ENCODE measurements at places on chromosomes 12 and 14.

GRCh38 chr12:113039911-113040445, 16.6 kb upstream of the DTX1 start:
- no peak for DNase-seq

DNA sequence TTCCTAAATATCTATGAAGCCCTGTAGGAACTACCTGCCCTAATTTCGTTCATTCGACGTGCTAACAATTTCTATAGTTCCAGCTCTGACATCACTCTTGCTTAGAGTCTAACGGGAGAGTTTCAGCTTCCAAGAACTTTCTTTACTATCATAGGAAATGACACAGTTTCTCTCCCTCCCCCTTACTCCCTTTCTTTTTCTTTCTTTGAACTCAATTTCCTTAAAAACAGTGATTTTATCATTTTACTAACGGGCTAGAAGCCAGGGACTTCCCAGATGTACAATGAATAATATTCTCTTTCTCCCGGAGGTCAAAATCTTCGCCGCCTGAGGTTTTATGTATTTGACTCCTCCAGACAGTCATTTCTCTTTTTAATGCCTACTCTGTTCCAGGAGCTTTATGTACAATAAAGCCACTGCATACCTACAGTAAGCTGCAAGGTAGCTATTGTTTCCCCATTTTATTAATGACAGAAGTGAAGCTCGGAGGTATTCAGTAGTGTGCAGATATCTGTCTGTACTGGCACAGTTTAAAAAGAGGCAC, 15.7 kb downstream of the SMCO2 start:
- DNase-seq: no peak

GRCh38 chr14:95041477-95042020, 115.8 kb downstream of the DICER1 start:
- DNase-seq: no peak

DNA sequence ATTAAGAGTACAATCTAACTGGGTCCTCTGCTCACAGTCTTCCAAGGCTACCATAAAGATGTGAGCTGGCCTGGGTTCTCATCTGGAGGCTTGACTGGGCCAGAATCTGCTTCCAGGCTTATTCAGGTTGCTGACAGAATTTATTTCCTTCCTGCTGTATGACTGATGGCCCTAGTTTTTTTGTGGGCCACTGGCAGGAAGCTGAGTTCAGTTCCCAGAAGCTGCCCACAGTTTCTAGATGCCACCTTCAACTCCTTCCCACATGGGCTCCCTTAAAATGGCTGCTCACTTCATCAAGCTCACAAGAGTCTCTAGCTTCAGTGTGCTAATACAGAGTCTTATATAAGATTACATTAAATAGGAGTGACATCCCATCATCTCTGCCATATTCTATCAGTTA, 121.7 kb upstream of the CAND1 start:
- no peak for DNase-seq

- DNase-seq: no peak
These were observed 41.1 kb downstream of the AREL1 start for GRCh38 chr14:74671789-74672188.

DNA sequence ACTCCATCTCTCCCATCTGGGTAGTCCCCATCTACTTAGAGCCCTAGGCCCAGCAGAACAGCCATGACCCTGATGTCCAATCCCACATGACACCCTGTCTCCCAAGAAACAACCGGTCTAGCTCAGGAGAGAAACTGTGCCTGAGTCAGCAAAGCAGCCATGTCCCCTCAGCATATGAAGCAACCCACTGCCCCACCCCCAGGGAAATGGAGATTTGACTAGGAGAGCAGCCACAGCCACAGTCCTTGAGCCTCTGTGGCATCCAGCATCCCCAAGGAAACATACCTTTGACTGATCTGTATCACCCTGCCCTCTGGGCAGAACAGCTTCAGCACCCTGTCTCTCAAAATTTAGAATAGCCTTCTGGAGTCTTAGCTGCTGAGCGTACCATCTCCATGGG, 641.9 kb upstream of the FBXO33 start:
- DNase-seq: no peak

DNA sequence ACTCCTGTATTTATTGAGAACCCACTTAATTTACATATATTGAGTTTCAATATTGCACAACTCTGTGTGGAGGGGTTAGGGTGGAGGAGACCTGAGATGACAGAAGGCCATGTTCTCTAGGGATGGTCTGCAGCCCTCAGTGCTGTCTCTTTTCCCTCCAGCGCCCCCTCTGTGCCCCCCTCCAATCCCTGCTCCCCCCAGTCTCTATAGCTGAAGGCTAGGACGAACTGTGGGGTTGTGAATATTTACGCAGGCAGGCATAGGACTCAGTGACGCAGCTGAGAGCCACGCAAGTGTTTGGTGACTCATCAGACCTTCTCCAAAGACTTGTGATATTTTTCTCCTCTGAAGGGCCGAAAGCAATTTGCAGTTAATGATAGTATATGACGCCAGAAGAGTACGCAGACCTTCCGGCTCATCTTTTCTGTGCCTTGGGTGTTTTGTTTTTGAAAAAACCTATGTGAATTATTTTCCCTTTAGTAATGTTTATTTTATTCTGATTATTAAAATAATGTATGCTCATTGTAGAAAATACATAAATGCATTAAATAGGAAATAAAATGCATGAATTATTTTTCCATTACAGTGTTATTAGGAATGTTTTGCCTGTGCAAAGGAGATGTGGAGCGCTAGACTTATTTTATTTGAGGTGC, 85.3 kb downstream of the SLC25A47 start:
- no peak for DNase-seq

DNA sequence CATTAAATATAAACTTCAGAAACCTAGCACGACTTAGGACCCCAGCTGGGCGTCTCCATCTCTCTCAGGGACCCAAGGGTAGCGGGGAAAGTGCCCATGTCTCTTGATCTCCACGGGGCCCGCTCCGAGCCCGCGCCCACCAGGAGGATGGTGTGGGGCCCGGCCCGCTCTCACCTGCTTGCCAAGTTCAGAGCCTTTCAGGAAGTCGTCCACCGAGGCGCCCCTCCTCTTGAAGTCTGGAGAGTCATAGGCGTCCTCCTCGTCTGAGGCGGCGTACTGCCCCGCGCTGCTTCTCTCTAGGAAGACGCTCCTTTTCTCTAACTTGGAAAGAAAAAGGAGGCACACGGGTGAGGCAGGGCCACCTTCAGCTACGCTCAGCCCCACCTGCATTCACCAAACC, 96.9 kb downstream of the PIWIL1 start:
- DNase-seq: no peak

GRCh38 chr12:83904175-83904574, 1008.4 kb downstream of the SLC6A15 start:
- no peak for DNase-seq

DNA sequence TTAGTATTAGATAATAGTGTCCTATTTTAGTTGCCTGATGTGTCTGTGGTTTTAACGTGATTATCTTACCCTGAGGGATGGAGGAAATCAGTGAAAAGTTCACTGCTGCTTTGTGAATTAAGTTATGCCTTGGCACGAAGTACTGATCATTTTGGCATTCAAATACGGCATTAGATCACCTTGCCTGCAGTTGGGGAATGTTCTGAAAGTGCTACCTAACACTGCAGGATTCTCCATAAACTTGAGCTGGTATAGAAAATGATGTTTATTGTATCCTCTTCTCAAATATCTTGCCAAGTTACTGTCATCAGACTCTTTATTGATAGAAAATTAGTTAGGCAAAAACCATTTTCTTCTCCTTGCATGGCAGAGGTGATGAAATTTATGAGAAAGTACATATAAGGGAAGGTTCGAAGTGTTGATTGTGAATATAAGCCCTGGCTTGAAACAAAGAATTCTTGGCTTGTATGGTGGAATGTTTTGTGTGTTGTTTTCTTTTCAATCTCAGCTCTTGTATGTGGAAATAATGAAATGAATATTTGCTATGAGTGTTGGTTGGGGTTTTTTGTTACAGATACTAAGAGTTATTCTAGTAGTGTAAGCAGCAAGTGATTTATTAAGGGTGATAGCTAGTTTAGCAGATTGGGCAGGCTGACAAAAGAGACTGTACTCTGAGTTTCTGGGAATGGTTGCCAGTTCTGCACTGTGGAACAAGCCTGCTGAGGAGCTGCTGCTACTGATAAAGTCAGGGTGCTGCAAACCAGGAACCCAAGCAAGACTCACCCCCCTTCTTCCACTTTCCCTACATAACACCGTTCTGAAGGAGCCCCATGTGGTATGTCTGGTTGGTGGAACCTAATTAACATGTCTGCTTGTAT, 448.3 kb downstream of the PCNX1 start:
- DNase-seq: no peak

DNA sequence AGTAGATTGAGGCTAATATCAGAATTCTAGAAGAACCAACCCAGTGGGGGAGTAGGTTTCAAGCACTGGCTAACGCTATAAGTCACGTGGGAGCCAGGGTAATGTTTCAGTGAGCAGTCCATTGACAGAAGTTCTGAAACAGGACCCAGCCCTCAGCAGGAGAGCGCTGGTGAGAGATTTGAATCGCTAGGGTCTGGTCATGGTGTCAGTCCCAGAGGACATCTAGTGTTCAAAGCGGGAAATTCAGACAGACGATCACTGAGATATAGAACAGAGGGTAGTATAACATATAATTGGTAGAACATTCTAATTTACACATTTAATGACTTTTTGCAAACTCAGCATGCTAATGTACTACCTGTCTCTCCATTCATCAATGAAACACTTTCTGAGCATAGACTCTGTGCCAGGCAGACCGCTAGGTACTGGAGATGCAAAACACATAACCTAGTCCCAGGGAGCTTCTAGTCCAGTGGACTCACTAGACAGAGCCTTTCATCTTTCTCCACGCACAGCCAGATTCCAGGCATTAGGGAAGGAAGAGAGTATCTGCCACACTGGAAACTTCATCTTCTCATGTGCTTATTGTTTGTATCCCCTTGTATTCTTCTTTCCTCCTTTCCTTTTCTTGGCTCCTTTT, 35.4 kb upstream of the RNASE3 start:
- DNase-seq: peak; percentile 13

DNA sequence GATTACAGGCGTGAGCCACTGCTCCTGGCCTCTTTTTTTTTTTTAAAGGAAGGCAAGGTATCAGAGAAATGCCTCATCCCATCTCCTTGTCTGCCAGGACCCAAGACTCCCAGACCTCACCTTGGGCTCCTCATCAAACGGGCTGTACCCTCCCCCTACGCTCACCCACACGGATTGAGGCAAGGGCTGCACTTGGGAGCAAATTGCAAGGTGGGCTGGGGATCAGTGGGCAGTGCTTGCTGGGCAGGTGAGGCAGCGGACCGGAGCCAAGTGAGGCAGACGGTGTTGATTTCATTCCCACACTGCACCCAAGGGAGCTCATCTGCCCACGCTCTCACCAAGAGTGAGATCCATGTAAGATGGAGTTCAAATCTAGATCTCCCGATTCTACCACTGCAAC, 41.0 kb upstream of the DICER1 start:
- DNase-seq: no peak

DNA sequence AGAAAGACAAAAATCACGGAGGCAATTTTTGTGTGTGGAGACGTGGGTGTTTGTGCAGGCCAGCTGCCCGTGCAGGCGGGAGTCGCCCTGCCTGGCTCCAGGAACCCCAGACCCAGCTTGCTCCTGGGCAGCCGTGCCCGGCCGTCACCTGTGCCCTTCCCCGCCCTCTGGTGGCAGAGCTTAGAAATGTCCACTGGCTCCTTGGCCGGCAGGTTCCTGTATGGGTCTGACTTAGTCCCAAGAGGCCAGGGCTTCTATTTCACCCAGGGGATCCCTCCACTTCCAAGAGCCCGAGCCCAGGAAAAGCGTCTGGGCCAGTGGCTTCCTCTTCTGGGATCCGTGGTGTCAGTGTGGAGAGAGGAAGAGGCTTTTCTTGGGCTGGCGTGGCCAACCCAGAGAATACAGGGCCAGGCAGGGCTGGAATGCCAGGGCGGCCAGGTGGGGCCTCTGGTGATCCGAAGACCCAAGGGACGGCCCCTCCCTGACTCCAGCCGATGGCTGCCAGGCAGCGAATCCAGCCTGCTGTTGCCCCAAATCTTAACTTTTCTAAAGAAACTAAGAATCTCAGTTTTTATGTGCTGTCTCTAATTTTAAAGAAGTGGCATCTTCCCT, 120.9 kb downstream of the TMEM132C start:
- peak; percentile 9 for DNase-seq

DNA sequence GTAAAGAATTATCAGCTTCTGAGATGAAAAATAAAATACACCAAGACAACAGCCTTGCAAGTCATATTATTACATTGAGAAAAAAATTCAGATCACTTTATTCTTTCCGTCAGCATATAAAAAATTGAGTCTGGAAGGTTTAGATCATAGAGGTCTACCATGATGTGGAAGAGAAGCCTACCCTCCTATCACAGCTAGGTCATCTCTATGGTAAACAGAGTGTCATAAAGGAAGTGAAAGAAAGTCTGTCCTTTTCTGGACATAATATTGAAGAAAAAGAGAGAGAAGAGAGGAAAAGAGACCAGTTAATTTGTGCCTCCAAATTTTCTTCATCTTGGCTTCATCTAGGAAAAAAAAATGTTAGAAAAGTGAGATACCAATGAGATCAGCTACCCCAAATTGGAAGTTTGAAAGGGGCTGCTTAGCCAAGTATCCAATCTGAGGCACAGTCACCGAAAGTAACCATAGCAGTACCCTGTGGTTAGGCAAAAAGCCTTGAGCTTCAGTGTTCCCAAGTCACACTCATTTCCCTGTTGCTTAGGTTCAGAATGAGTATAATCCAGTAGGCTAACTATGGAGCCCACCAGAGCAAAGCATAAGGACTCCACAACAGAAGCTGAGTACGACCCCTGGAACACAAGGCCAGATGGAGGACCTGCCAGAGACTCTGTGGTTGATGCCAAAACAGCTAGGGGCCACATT, 38.1 kb downstream of the DUSP6 start:
- DNase-seq: no peak

DNA sequence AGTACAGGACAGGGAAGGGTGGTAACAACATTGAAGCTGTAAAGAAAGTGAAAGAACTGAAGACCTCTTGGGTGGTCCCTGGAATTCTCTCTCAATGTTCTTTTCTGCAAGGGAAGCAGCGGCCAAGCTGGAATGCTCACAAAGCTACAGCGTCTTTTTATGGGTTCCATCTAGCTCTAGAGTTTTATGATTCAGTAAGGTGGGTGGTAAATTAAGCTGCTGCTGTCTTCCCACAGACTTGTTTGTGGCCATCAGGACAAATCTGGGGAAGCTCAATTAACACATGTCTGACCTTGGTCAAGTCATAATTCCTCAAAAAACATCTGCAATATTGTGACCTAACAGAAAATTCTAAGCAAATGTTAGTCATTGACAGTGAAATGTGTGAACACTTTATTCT, 139.1 kb downstream of the MED13L start:
- DNase-seq: no peak

DNA sequence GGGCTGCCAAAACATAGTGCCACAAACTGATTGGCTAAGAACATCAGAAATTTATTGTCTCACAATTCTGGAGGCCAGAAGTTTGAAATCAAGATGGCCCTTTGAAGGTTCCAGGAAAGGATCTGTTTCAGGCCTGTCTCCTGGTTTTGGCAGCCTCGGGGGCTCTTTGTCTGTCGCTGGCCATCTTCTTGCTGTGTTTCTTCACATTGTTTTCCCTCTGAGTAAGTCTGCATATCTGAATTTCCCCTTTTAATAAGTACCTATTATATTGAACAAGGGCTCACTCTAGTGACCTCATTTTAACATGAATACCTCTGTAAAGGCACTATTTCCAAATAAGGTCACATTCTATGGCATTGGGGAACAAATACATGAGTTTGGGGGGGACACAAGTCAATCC, 467.1 kb upstream of the MGAT4C start:
- DNase-seq: no peak

GRCh38 chr14:104885031-104885972, 20.2 kb downstream of the CEP170B start:
- DNase-seq: peak; percentile 1

- no peak for DNase-seq
These were observed 218.8 kb downstream of the KITLG start for GRCh38 chr12:88361493-88361892.

- no peak for DNase-seq
These were observed 8.4 kb upstream of the CALM1 start for GRCh38 chr14:90388437-90388836.

Measured in stimulated activated CD4-positive, alpha-beta T cell treated with anti-CD3 and anti-CD28 coated beads, Interleukin-4, amount 100 ng/mL, for 1 hour (primary cell).